ENCODE measurements at places on chromosomes 16 and 17.

GRCh38 chr17:78256707-78257591, 25.5 kb downstream of the TMEM235 start:
- DNase-seq = no peak

- DNase-seq = no peak
Measured at GRCh38 chr16:73792199-73793020, 504.2 kb upstream of the PSMD7 start.

DNA sequence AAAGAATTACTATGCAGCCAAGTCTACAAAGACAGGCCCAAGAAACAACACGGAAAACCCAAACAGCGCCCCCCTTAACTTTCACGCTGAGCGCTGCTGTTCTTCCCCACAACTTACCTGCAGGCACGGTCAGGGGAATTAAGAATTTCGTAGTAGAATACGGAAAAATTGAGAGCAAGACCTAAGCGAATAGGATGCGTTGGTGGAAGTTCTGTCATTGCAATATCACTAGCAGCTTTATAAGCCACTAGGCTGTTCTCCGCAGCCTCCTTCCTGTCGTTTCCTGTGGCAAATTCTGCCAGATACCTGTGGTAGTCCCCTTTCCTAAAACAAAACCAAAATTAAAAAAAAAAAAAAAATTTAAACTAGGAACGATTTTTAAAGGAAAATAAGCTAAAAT, 39.0 kb downstream of the YWHAE start:
- no peak for DNase-seq

DNA sequence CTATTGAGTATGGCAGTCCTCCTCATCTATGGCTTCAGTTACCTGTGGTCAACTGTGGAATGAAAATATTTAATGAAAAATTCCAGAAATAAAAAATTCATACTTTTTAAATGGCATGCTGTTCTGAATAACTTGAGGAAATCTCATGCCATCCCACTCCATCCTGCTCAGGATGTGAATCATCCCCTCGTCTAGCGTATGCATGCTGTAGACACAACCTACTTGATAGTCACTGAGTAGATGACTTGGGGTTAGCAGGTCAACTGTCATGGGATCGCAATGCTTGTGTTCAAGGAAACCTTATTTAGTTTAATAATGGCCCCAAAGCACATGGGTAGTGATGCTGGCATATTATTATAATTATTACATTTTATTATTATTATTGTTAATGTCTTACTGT, 4.8 kb upstream of the VAC14 start:
- DNase-seq = no peak

DNA sequence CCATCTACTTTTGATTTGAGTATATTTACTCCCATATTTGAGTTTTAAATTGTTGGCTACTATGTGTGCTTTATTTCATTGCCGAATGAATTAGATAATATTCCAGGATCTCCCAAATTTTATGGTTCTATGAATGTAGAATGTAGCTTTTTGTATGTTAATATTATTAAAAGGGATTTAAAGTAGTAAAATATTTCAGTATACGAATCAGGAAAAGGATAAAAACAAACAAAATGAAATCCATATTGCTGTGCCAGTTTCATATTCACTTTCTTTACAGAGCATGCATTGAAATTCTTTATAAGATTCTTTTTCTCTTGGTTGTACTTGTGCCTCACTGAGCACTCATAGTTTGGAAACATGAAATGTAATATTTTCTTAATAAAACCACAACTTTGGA, 155.1 kb downstream of the CHD9 start:
- no peak for DNase-seq

- no peak for DNase-seq
Measured at GRCh38 chr16:80263181-80263823, 277.5 kb upstream of the DYNLRB2 start.

- no peak for DNase-seq
Measured at GRCh38 chr16:48125888-48126287, 29.9 kb downstream of the ABCC12 start.

GRCh38 chr16:154217-155030, 2.0 kb downstream of the HBZ start:
- DNase-seq = peak; percentile 55

DNA sequence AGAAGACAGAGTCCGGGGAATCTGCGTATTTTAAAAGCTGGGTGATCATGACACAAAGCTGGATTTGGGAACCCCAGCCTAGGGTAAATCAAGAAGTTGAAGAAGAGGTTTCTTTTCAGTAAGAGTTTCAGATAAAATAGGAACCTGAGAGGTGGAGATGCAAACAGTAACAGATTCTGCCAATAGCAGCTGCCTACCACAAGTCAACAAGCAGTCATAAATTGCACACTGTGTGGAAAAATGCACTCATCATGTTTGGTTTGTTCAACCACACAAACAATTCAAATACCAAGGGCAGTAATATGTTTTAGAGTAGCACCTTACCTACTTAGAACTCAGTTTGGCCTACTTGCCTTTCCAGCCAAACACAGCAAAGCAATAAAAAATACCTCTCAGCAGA, 14.0 kb downstream of the MYO1D start:
- DNase-seq = no peak

DNA sequence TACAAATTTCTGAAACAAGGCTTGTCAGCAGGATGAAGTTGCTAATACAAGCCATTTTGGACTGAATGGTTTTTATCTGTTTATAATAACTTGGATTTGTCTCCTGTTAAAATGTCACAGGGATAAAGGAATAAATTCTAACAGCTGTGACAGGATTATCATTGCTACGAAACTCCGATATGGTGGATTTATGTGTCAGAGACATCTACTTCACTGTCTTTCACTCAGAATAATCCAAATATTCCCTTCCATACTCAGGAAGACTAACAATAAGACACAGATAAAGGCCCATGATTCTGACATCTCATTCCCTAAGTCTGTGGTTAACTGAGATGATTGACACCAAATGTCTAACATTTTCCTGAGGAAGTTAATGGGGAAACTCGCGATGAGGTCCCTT, 529.8 kb upstream of the GOT2 start:
- peak; percentile 3 for DNase-seq

DNA sequence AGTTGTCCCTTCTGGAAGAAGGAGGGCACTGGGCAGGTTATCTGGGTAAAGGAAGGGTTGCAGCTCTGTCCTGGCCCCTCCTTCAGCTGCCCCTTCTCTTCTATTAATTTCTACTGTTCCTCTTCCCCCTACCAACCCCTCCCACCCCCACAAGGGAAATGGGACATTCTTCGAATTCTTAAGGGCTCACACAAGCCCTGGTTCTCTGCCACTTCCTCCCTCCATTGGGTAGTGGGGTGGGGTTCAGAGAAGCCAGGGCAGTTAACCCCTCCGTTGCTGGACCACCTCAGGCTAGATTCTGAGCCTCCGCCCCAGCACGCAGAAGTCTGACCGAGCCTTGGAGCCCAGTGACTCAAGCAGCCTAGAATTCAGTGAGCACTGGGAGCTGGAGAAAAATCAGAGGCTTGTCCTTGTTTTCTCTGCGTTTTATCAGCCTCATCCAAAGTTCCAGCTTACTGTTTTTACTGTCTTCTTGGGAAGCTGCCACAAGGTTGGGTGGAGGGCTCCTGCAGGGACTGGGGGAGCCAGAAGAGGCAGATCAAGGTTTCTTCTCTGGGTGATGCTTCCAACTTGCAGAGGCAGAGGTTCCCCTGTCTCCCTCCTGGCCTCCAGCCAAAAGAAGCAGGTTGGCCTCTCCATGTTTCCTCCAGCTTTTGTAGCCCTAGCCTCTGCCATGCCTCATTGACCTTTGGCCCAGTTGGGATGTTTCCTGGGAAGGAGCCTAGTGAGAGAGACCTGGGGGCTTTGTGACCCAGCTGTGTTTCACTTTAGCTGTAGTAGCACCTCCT, 10.2 kb downstream of the LASP1 start:
- no peak for DNase-seq

GRCh38 chr17:66889480-66890230, 54.7 kb downstream of the CACNG5 start:
- DNase-seq = no peak

GRCh38 chr16:4090351-4090851, 25.8 kb downstream of the ADCY9 start:
- DNase-seq = no peak

DNA sequence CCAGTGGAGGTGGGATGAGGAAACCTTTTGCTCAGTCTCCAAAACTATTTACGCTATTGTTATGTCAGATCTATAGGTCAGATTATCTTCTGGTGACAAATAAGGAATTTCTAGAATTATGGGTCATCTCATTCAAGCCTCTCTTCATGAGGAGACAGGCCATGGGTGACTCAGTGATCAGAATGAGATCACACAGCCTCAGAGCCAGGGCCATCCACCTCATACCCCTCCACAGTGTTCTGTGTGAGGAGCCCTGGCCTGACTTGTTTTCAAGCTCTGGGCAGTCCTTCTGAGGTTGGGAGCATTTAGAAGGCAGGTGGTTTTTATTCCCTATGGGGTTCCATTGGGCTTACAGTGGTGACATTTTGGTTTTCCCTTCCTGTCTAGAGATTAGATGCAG, 26.5 kb downstream of the YPEL2 start:
- no peak for DNase-seq

GRCh38 chr17:69581061-69581961, 166.8 kb downstream of the MAP2K6 start:
- no peak for DNase-seq

DNA sequence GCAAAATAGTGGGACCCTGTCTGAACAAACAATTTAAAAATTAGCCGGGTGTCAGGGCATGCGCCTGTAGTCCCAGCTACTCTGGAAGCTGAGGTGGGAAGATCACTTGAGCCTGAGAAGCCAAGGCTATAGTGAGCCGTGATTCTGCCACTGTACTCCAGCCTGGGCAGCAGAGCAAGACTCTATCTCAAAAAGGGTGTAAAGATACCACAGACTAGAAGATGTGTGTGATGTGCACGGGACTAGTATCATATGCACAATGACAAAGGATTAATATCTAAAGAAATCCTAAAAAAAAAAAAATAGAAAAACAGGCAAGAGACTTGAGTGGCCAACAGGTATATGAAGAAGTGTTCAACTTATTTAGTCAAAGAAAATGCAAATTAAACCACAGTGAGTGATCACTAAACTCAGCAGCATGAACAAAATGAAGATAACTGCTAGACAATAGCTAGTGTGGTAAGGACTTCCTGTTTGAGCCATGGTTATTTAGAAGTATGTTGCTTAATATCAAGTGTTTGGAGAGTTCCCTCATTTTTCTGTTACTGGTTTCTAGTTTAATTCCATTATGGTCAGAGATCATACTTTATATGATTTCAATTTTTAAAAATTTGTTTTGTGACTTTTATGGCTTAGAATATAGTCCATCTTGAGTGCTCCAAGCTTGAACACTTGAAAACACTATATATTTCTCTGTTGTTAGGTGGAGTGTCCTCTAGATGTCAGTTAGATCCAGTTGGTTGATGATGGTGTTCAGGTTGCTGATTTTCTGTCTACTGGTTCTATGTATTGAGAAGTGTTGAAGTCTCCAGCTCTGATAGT, 14.7 kb upstream of the SLX4 start:
- DNase-seq = peak; percentile 4

DNA sequence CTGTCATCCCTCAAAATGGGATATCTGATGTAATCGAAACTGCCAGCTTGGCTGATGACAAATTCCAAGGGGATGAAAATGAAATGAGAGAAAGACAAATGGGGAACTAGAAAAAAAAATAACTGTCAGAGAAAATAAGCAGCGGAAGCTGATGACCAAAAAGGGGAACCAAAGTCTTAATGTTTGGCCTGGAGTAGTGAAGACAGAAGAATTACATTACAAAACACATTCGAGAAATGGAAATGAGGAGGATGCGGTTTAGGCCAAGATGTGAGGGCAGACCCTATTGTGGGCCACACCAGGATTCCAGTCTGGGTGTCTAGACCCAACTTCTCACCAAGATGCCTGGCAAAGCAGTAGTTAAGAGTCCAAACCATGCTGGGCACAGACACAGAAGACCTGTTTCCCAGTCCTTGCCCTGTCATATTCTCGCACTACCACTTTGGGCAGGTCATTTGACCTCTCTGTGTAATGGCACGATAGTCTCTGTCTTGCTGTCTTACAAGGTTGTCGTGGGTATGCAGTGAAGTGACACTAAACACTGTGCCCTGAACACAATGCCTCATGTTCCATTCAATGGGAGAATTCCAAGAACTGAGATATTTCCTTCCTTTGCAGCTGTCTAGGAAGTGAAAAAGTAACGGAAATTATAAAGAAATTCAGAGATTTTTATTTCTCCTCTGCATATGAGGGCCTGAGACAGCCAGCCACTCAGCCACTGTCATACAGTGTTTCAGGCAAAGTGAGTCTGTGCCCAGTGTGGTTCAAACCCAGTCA, 12.3 kb upstream of the CCL2 start:
- no peak for DNase-seq

DNA sequence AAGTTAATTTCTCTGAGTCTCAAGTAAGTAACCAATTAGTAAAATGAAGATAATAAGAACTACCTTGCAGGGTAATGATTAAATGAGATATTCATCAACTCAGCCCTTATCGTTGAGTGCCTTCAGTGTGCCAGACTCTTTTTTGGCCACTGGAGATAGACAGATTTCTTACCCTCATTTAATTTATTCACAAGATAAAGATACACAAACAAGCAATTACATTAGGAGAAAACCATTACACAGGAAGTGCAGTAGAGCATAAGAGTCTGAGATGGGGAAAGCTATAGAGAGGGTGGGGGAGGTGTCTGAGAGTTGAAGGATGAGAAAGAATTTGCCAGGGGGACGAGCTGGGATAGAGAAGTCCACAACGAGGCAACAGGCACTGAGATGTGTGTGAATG, 72.5 kb upstream of the BCAR1 start:
- peak; percentile 45 for DNase-seq

DNA sequence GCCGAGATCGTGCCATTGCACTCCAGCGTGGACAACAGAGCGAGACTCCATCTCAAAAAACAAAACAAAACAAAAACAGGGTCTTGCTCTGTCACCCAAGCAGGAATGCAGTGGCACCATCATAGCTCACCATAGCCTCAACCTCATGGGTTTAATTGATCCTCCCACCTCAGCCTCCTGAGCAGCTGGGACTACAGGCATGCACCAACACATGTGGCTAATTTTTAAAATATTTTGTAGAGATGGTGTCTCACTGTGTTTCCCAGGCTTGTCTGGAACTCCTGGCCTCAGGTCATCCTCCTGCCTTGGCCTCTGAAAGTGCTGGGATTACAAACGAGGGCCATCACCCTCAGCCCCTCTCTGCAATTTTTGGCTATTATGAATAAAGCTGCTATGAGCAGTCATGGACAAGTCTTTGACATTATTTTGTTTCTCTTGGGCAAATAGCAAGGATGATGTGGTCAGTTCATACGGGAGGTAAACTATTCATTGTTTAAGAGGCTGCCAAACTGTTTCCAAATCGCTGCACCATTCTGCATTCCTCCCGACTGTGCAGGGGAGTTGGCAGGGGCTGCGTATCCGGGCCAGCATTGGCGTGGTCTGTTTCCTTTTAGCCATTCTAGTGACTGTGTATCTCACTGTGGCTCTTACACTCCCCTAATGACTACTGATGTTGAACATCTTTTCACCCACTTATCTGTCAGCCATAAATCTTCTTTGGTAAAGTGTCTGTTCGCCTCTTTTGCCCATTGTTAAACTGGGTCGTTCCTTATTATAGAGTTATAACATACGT, 21.1 kb downstream of the EIF4A3 start:
- DNase-seq = no peak
